ENCODE measurements at places on chromosomes 2 and 18.

DNA sequence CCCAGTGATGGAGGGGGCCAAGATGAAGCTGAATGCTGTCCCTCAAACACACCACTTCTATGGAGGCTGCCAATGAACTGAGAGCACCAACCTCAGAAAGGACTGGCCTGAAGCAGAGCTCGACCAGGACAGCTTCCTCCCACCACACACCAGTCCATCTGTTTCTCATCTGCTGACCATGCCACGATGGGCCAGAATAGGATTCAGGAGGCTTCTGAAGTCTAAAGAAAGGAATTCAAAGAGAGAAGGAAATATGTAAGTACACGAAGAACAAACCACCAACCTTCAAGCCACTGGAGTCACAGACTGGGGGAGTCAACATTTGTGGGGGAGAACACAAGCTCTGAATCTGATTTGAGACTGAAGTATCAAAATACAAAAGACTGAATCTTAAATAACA, 157.6 kb upstream of the CCDC68 start:
- no peak for DNase-seq

DNA sequence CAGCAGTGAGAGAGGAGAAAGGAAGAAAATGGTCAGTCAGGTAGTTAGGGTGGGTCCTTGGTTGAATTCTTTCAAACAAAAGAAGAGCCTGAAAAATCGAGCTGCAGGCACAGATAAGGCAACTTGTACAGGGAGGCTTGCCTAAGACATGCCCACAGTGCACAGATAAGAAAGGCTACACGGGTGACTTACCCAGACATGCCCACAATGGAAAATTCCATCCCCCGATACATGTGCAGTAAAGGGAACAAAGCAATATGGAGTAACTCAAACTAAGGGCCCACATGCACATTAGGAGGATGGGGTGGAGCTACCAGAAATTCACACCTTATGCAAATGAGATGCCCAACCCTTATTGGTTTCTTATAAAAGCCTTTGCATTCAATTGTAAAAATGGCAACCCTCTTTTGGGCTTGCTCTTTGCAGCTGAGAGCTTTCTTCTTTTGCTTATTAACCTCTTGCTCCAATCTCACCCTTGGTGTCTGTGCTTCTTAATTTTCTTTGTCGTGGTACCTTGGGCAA, 110.3 kb upstream of the RMP24 start:
- DNase-seq = no peak

DNA sequence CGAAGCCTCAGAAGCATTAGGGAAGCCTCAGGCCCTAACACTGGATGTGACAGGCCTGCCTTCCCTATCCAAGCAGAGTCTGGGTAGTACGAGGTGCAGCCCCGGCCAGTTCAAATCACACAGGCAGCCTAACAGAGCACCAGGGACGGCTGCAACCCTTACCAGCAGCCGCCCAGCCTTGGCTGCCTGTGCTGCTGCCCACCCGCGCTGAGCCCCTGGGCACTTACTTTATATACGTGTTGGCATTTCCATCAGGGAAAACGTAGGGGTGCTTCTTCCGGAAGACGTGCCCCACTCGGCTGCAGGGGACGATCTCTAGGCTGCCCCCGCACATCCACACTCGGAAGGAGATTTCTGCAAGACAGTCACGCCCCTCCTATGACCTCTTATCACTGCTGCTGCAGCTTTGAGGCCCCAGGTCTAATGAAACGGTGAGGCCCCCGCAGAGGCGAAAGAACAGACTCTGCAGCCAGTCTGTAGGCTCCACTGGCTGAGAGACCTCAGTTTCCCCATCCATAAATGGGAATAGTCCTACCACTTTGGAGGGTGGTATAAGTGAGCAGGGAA, 124.7 kb upstream of the CAPN13 start:
- no peak for DNase-seq

GRCh38 chr2:37782721-37783371, 111.4 kb upstream of the CDC42EP3 start:
- no peak for DNase-seq

All from smooth muscle cell of the brain vasculature (primary cell).